ENCODE measurements at places on chromosomes 4 and X.

- DNase-seq, result no peak
Observed at GRCh38 chr4:56082829-56083228, 134.1 kb downstream of the CEP135 start.

DNA sequence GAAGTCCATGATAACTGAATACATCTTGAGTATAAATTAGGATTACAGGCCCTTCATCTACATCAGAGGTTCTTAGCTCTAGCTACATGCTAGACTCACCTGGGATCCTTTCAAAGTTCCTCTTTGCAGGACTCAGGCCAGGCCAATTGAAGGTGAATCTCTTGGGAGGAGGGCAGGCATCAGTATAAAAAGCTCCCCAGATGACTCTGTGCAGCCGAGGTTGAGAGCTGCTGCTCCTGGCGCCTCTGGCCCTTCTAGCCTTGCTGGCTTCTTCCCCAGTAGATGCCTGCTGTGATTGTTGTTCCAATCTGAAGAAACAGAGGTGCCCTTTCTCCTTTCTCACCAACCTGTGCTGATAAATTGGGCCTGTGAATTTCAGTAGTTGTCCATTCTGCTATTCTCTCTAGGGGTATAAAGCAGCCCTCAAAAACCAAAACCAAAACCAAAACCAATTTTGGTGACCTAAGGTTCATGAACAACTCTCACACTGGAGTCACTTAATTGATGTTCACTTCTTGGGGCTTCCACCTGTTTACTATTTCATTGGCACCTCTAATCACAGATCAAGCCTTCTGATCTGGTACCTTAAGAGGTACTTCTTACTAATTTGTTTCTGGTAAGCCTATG is 78.7 kb downstream of the SUPT20HL2 start:
- no peak for DNase-seq

DNA sequence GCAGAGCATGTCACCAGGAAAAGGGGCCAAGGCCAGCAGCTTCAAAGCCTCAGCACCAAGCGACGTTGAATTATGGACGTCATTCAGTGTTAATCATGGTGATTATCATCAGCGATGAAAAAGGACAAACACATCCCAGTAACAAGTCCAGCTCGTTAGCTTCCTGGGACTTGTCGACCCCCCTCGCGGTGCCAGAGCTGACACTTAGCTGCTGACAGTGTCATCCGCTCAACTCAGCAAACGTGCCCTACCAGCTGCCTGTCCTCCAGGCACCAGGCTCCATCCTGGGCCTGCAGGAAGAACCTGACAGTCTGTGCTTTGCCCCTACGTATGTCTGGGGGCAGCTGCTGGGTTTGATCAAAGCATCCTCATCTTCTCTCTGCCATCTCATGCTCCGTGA is 137.0 kb upstream of the PSAPL1 start:
- DNase-seq, result no peak

DNA sequence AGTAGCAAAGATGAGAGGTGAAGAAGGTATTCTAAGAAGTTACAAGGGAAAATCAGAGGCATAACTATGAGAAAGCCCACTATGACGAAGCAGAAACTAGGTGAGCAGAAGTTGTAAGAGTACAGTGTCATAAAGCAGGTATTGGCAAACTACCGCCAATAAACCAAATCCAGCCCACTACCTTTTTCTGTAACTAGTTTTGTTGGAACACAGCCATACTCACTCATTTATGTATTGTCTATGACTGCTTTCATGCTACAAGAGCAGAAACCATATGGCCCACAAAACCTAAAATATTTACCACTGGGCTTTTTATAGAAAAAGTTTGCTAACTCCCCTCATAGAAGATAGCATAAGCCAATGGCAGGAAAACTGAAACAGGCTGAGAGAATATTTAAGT is 31.8 kb upstream of the ZCCHC13 start:
- DNase-seq, result no peak

- no peak for DNase-seq
Observed at GRCh38 chr4:158993891-158994290, 109.0 kb upstream of the RAPGEF2 start.

GRCh38 chrX:23786268-23786815 is 3.4 kb downstream of the SAT1 start:
- no peak for DNase-seq

DNA sequence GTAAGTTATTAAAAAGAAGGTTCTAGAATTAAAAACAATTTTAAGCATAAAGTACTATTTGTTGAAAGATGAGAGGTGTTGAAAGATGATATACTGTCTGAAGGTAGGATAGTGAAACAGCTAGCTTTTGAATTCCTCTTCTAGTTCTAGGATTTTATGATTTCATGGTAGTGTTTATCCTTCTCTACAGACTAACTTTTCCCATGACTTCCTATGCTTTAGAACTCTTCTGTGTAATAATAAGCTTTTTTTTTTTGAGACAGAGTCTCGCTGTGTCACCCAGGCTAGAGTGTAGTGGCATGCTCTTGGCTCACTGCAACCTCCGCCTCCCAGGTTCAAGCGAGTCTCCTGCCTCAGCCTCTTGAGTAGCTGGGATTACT is 96.0 kb upstream of the NUDT6 start:
- DNase-seq, result no peak

DNA sequence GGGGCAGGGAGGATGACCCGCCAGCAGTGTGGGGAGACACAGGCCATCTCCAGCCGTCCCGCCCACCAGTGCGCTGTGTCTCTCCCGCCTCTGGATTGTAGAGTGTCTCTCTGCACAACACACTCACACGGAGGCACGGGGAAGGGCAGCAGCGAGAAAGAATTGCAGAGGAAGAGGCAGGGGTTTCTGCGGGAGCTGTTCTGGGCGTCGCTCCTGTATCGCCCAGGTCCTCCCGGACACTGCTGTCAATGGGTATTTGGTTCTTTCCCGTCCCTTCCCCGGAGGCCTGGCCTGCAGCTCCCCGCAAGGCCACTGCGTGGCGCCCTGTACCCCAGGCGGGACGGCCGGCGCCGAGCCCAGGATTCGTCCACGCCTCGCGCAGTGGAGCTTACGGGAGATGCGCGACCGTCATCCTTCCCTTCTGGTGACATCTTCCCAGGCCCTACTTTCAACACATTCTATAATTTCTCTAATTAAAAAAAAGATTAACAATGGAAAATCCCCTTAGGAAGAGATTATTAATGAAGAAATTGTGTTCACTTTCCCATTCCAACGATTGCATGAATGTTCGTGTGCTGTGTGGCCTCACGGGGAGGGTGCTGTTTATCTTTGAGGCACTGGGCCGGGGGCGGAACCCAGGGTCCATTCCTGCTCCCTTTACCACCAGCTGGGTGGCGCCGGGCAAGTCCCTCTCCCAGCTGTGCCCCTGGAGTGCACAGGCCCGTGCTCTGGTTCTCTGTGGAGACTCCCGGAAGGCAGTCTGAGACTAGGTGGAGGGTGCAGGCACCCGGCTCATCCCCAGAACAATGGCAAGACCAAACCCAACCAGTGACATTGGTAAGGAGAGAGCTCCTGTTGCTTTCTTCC is 95.7 kb downstream of the CPZ start:
- DNase-seq, result no peak

- no peak for DNase-seq
Observed at GRCh38 chr4:159079074-159079473, 23.8 kb upstream of the RAPGEF2 start.

DNA sequence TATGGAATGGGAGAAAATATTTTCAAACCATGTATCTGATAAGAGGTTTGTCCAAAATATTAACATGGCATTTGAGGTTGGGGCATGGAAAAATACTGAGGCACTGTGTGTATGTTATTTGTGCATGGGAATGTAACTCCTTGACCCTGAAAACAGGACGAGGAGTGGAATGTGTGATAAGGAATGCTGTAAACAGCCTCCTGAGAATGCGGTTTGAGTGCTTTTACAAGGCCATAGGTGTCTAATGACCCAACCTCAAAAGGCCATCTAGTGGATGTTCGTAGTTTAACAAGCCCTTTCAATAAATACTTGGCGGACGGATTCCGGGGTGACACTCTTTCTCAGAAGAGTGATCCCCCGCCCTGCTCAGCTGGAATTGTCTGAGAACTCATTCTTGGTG is 162.9 kb upstream of the USP9X start:
- no peak for DNase-seq

DNA sequence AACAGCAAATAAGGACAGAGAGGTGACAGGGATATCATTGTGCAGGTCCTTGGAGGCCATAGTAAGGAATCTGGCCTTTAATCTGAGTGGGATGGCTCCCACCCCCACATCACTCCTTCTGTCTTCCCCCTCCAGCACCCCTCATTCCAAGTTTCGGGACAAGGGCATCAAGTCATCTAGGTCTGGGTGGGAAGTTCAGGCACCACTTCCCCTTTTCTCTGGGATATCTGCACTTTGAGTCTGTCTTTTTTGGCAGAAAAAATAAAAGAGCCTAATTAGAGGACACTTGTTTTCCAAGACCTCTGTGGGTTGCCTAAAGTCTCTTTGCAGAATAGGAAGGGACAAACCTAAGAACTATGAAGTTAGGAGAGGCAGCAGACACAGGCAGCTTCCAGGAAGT is 60.1 kb downstream of the FUNDC1 start:
- no peak for DNase-seq

- no peak for DNase-seq
Observed at GRCh38 chrX:71245159-71245558, 8.8 kb downstream of the ZMYM3 start.

- DNase-seq, result no peak
Observed at GRCh38 chr4:3411676-3412075, 30.1 kb upstream of the HGFAC start.

DNA sequence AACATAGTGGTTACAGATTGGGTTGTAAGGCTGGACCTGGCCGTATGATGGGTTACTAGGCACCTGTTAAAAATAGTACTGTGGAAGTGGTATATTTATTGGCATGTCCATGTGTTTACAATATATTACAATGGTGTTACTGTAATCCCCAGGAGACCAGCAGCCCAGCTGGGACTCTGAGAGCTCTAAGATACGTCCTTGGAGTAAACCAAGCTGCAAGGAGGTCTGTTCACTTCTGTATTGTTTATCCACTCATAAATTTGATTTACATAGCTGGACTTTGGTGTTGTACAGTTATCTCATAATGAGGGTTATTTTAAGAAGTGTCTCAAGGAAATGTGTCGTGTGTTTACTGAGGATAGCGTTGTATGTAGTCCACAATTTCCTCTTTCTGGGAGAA is 93.8 kb downstream of the TBL1X start:
- no peak for DNase-seq

DNA sequence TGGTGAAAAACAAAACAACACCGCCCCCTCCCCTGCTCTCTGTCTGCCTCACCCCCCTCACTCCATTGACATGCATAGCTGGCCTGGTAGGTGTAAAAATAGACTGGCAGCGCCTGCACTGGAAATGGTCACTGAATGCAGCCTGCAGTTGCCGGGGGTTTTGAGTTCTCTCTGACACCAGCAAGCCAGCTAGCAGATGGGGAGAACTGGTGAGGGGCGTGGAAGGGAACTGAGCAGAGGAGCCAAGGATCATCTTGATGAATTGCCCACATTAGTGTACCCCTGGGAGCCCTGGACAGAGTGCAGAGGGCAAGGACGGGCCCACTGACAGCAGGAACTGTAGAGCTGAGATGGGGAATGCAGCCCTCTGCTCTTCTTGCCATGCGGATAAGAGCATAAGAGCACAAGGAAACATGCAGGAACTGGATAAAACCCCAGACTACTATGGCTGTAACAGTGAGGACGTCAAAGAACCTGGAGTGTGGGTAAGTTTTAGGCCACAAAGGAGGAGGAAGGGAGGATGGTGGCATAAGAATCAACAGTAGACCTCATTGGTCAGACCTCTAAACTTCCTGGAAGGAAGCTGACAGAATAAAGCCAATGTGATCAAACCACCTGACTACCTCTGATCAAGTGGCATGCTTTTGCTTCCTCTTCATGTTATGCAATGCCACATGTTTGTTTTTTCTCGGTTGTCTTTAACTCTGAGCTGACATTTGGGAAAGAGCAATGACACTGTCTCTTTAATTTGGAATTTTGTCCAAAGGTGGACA is 96.3 kb downstream of the ANK2 start:
- DNase-seq, result peak; percentile 14

DNA sequence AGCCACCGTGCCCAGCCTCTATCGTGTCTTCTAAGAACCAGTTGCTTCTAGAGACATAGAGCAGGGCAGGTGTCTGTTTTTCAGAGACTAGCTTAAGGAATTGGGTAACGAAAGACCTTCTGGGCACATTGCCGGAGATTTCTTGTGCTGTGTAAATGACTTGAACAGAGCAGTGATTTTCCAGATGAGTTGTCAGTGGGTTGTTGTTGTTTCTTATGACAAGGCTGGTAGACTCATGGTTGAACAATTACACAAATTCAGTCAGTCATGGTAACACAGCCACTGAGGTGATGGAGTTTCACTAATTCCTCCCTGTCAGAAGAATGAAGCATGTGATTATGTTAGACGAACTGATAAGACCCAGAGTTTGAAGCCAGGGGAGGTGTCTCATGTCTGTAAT is 20.5 kb upstream of the DDX3X start:
- DNase-seq, result no peak

DNA sequence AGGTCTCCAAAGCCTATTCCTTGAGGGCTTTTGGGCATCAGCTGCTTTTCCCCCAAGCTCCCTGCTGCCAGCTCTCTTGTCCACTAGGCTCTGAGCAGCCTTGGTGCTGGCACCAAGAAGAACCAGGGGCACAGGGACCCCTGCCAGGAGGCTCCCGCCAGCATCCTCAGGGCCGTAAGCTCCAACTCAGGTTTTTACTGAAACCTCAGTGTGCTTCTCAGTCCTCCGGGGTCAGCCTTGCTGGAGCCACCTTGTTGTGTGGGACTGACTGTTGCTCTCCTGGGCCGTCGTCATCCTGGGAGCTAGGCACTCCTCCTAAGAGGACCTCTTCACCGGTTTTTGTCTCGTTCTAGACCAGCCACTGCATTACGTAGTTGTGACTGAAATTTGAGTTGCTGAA is 38.9 kb downstream of the NOP14 start:
- DNase-seq, result no peak

- no peak for DNase-seq
Observed at GRCh38 chrX:41781500-41781899, 57.5 kb downstream of the GPR82 start.

DNA sequence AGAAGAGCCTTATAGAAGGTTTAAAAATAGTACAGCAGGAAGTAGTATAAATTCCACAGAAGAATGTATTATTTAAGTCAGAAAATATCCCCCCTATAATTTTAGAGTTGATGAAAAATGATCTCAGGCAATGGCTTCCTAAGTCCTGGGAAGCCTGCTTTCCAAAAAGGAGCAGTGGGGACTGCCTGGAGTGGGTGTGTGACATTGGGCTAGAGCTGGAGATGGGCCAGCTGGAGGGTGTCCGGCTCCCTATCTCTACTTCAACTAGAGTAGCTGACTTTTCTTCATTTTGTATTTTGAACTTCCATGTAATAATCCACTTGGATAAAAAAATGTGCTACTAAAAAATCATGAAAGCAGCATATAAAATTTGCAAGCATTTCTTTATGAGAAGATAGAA is 253.9 kb downstream of the ANK2 start:
- no peak for DNase-seq

All from skeletal muscle cell (primary cell).